ENCODE measurements at places on chromosomes 6 and 20.

DNA sequence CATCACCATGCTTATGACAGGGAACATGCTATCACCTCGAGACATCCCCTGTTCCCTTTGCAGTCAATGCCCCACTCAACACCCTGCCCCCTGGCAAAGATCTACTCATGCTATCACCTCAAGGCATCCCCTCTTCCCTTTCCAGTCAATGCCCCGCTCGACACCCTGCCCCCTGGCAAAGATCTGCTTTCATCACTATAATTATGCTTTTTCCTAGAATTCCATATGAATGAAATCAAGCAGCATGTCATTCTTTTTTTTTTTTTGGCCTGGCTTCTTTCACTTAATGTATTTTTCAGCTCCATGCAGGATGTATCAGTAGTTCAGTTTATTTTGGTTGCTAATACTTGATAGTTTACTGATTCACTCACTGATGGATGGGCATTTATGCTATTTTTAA lies 554.9 kb downstream of the CDH26 start:
- no peaks in the 10 kb centered on the region for H3K4me1 ChIP-seq
- no peak for DNase-seq
- H3K36me3 ChIP-seq = no peaks in the 10 kb centered on the region
- H3K4me3 ChIP-seq = no peak overlapping the region
- H3K27ac ChIP-seq = no peak overlapping the region

DNA sequence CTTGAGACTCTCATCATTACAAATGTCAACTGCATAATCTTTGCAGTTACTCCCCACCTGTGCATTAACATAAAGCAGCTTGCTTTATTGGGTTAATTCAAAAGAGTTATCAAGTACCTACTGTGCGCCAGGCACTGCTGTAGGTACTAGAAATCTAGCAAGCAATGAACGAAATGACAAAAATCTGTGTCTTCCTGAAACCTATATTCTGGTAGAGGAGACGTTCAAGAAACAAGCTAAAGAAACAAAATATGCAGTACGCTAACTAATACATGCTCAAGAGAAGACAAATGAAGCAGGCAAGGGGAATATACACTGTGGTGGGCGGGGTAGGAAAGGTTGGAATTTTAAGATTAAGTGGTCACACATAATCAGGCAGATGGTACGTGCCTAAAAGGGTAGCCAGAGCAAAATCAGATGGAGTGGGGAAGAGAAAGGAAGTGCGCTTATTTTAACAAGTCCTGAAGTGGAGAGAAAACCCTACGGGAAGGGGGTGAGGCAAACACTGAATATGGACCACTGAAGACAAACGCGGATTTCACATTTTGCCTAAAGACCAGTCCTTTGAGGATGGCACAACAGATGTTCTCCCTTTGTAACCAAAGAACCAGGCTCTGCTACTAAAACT lies 1.2 kb downstream of the ELOVL2 start:
- peaks cover 14% of the 10 kb centered on the region for H3K4me1 ChIP-seq
- H3K4me3 ChIP-seq = peak overlapping the region; percentile 79
- no peak for DNase-seq
- peaks cover 47% of the 10 kb centered on the region for H3K27me3 ChIP-seq

- no peak for DNase-seq
- H3K27me3 ChIP-seq = no peaks in the 10 kb centered on the region
- H3K4me1 ChIP-seq = peaks cover 16% of the 10 kb centered on the region
- no peak overlapping the region for H3K4me3 ChIP-seq
These were observed 240.5 kb downstream of the FARS2 start for GRCh38 chr6:5501837-5502236.

- H3K4me1 ChIP-seq = peaks cover 31% of the 10 kb centered on the region
- H3K27ac ChIP-seq = no peak overlapping the region
- no peak for DNase-seq
- no peaks in the 10 kb centered on the region for H3K36me3 ChIP-seq
- no peak overlapping the region for H3K4me3 ChIP-seq
These were observed 72.9 kb downstream of the FYN start for GRCh38 chr6:111800259-111800765.

- no peak overlapping the region for H3K4me3 ChIP-seq
- DNase-seq = no peak
- H3K36me3 ChIP-seq = no peaks in the 10 kb centered on the region
- H3K4me1 ChIP-seq = peaks cover 6% of the 10 kb centered on the region
- no peaks in the 10 kb centered on the region for H3K27me3 ChIP-seq
These were observed 73.0 kb upstream of the NHSL1 start for GRCh38 chr6:138572167-138572875.

DNA sequence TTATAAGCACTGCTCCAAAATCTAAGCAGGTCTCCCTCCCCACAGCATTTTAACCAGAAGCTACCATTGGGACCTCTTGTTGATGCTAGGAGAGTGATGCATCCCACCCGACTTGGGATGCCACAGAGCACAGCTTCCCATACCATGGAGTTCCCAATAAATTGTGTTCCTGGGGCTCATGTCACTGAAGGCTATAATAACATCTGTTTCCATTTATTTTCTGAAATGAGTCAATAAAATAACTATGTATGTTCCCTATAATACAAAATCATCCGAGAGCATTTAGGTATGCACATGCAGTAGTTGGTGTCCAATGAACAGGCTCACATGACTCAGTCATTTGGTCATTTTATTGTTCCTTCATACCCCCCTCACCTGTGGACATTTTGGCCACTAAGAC lies 204.2 kb downstream of the TBC1D7 start:
- H3K27ac ChIP-seq = no peak overlapping the region
- peaks cover 4% of the 10 kb centered on the region for H3K27me3 ChIP-seq
- peaks cover 10% of the 10 kb centered on the region for H3K4me1 ChIP-seq

DNA sequence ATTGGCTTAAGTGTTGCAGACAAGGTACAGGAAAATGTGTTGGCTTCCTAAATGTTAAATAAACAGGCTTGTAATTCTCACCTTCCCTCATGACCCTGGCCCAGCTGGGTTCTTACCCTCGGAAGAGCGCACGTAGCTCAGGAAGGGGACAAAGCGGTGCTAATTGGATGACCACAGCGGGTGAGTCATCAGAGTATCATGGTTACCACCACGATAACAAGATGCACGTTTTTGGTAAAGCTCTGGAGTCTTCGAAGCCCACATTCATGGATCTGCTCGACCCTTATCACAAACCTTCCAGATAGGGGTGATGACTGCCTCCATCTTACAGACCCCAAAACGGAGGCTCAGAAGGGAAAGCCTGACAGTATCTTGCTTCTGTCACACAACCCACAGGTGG lies 32.8 kb downstream of the APCDD1L start:
- H3K4me3 ChIP-seq = no peak overlapping the region
- H3K27ac ChIP-seq = no peak overlapping the region
- no peak for DNase-seq
- no peaks in the 10 kb centered on the region for H3K4me1 ChIP-seq

- H3K27me3 ChIP-seq = no peaks in the 10 kb centered on the region
- no peak overlapping the region for H3K4me3 ChIP-seq
- H3K27ac ChIP-seq = peak overlapping the region; percentile 29
- peaks cover 73% of the 10 kb centered on the region for H3K4me1 ChIP-seq
- no peak for DNase-seq
- H3K36me3 ChIP-seq = peaks cover 6% of the 10 kb centered on the region
These were observed 142.9 kb downstream of the HIVEP2 start for GRCh38 chr6:142802124-142802523.

DNA sequence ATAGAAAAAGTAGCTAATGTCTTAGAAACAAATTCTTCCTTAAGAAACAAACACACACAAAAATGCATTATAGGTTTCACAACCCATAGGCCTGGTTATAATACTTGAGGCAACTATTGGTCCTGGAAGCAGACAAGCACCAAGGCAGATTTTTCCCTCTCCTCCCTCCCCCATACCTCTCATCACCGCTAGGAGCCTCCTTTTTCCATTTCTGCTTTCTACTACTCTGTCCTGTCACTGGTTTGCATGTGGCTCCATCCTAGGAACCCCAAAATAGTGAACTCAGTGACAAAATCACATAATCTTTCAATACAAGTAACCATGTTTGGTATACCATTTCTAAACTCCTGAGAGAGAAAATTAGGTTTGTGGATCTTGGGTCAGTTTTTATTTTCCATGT lies 66.1 kb downstream of the HMGCLL1 start:
- no peaks in the 10 kb centered on the region for H3K36me3 ChIP-seq
- no peaks in the 10 kb centered on the region for H3K27me3 ChIP-seq
- no peak overlapping the region for H3K4me3 ChIP-seq
- no peak overlapping the region for H3K27ac ChIP-seq
- DNase-seq = no peak

- H3K4me3 ChIP-seq = no peak overlapping the region
- no peaks in the 10 kb centered on the region for H3K27me3 ChIP-seq
These were observed 52.4 kb downstream of the DSTN start for GRCh38 chr20:17622086-17622850.

- no peaks in the 10 kb centered on the region for H3K36me3 ChIP-seq
- no peak overlapping the region for H3K4me3 ChIP-seq
- no peak for DNase-seq
- H3K27ac ChIP-seq = no peak overlapping the region
These were observed 369.0 kb downstream of the ARHGAP18 start for GRCh38 chr6:129340983-129341382.

- peaks cover 5% of the 10 kb centered on the region for H3K27me3 ChIP-seq
- H3K36me3 ChIP-seq = peaks cover 22% of the 10 kb centered on the region
- H3K27ac ChIP-seq = peak overlapping the region; percentile 98
- peaks cover 25% of the 10 kb centered on the region for H3K4me1 ChIP-seq
These were observed 8.1 kb upstream of the ZBP1 start for GRCh38 chr20:57628047-57628961.

DNA sequence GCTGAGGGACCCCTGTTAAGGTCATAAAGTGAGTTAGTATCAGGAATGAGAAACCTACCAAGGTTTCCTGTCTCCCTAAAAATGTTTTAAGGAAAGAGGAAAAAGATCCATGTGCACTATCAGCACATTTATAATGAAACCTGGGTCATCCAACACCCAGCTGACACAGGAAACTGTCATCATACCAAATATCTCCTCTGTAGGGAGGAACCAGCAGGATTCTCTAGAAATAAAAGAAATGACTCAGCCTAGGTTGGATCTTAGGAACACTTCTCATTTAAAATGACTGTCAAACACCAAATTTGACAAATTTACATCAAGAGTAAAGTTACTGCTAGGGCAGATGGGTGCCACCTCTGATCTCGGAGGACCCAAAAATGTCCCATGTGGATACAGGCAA lies 21.7 kb downstream of the GFOD1 start:
- peak overlapping the region; percentile 23 for H3K27ac ChIP-seq
- H3K4me3 ChIP-seq = no peak overlapping the region
- no peaks in the 10 kb centered on the region for H3K27me3 ChIP-seq
- H3K4me1 ChIP-seq = peaks cover 43% of the 10 kb centered on the region
- peaks cover 12% of the 10 kb centered on the region for H3K36me3 ChIP-seq

- H3K36me3 ChIP-seq = no peaks in the 10 kb centered on the region
- H3K4me3 ChIP-seq = no peak overlapping the region
- no peak overlapping the region for H3K27ac ChIP-seq
- DNase-seq = no peak
- peaks cover 7% of the 10 kb centered on the region for H3K4me1 ChIP-seq
These were observed 19.9 kb upstream of the HFE start for GRCh38 chr6:26067367-26067766.

DNA sequence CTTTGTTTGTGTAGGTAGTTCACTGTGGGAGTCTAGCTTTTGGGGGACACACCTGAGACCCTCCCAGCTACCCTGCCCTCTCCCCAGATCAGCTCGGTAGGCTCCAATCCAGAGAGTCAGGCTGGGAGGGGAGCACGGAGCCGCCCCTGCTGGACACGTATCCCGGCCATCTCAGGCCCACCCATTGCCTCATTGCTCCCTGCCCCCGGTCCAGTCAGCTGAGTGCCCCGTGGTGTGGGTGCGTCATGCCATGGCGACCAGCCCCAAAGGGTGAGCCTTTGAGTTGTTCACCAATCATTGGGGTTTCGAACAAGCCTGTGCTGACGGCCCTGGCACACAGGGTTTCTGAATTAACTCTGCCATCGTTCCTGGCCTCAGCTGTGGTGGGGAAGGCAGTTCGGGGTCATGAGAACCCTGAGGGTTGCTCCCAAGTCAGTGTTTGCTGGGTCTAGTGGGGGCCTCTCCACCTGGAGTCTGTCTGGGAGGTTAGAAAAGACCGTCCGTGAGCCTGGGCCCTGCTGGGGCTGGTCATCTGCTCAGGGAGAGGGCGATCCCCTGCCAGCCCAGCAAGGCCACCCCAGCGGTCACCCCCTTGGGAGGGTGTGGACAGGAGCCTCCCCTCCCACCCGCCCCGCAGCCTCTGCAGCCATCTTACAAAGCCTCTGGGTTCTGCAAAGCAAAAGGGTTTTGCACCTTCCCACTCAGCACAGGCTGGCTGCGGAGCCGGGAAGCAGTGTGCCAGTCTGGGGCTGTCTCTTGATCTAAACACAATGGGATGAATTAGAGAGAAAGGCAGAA lies 34.5 kb downstream of the NTSR1 start:
- H3K4me1 ChIP-seq = peaks cover 13% of the 10 kb centered on the region
- peaks cover 6% of the 10 kb centered on the region for H3K27me3 ChIP-seq
- no peak for DNase-seq
- no peak overlapping the region for H3K4me3 ChIP-seq

GRCh38 chr6:74765486-74765885 lies 440.4 kb downstream of the COL12A1 start:
- no peak for DNase-seq
- no peaks in the 10 kb centered on the region for H3K36me3 ChIP-seq
- H3K27me3 ChIP-seq = no peaks in the 10 kb centered on the region
- H3K4me1 ChIP-seq = no peaks in the 10 kb centered on the region
- H3K4me3 ChIP-seq = no peak overlapping the region

DNA sequence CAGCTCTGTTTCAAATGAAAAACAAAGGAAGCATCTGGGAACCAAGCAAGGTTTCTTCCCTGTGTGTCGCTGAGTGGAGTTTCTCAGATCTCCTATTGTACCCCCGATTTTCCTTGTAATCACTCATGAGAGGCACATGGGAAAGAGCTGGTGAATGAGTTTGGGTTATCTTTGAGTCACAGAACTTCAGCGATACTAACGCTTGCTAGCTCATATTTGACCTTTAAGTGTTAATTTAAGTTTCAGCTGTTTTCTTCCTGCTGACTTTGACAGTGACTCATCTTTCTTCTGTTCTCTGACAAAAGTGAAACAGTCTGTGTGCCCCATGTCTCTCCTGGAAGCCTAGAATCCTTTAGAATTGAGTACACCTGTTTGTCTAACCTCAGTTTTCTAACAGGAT lies 261.1 kb upstream of the RGS17 start:
- no peaks in the 10 kb centered on the region for H3K27me3 ChIP-seq
- H3K27ac ChIP-seq = no peak overlapping the region
- H3K4me1 ChIP-seq = no peaks in the 10 kb centered on the region
- H3K36me3 ChIP-seq = no peaks in the 10 kb centered on the region

- H3K36me3 ChIP-seq = no peaks in the 10 kb centered on the region
- H3K4me1 ChIP-seq = no peaks in the 10 kb centered on the region
- H3K27ac ChIP-seq = no peak overlapping the region
- no peak overlapping the region for H3K4me3 ChIP-seq
- no peak for DNase-seq
These were observed 8.0 kb upstream of the SIM1 start for GRCh38 chr6:100472674-100473073.
